ENCODE measurements at places on chromosomes 16 and 17.

GRCh38 chr17:38742411-38743308, 5.5 kb downstream of the PCGF2 start:
- DNase-seq = no peak

DNA sequence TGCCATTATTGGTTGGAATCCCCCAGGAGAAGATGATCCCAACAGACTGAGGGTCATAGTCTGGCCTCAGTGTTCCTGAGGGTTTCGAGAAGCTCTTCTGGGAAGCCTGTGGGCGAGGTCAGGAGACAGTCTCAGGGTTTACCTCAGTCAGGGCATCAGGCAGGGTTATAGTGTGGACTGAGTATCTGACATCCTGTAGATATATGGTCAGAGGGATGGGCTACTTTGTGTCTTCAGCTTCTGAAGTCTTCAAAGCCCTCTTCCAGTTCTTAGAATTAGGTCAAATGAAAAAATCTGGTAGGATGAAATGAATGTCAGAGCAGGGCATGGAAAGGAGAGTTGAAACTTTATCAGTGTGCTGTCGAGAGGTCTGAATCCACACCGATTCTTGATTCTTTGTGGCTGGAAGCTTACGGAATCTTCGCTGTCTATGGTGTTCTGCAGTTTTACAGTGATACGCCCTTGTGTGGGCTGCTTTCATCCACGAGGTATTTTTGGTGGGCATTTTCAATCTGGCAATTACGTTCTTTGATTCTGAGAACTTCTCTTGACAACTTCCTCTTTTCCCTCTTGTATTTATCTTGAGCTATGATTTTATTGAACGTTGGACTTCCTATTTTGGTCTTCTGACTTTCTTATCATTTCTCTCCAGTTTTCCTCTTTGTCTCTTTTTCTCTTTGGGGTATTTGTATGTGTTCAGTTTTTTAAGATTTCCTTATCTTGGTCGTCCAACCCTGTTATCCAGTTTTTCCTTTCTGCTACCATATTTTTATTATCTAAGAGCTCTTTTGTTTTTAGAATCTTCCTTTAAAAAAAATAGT, 30.4 kb downstream of the BPTF start:
- DNase-seq = no peak

GRCh38 chr17:43853546-43853945, 6.6 kb downstream of the CD300LG start:
- DNase-seq = no peak

DNA sequence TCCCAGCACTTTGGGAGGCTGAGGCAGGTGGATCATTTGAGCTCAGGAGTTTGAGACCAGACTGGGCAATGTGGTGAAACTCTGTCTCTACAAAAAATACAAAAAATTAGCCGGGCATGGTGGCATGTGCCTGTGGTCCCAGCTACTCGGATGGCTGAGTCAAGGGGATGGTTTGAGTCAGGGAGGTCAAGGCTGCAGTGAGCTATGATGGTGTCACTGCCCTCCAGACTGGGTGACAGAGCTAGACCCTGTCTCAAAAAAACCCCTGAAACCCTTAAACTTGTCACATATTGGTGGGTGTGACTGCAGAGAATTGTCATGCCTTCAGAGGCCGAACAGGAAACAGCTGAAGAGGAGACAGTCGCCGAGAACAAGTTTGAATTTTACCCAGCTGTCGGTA, 13.4 kb downstream of the RPTOR start:
- DNase-seq = no peak

DNA sequence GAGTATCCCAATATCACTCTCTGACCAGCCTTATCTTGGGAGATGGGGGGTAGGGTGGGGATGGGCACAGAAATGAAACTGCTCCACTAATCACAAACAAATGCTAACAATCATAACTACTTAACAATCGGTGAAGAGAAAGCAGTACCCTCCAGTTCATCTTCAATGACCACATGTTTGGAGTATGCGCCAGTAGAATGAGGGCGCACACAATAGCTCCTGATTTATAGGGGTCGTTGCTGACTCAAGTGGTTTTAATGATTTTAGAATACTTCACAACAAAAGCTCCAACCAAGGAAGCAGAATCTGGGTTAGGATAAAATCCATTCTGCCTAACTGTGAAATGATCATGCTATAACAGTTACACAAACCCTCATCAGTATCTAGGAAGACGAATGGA, 184.4 kb downstream of the AATF start:
- DNase-seq = no peak

- no peak for DNase-seq
These were observed 13.3 kb downstream of the PROCA1 start for GRCh38 chr17:28698253-28698941.

DNA sequence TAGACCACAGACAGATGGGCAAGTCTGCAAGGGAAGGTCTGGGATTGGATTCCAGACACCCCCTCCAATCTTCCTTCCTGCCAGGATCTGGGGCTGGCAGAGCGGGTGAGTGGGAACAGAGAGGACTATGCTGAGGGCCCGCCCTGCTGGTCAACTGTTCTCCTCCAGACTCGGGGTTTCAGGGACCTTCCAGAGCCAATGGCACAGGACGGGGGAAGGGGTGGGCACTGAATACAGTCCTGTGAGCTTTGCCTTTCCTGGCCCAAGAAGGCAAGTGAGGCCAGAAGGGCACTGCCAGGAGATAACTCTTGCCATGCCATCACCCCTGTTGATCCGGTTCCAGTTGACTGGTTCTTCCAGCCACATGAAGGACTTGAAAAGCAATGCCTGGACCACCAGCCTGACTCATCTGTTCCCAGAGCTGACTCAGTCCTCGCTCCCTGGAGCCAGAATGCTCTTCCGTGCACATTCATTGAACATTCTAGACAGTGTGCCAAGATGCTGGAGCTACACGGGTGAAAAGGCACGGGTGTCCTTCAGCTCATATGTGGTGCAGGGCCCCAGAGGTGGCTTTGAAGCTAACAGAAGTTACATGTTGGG, 533 bp upstream of the MEFV start:
- DNase-seq = no peak

GRCh38 chr17:57675427-57676387, 69.4 kb downstream of the CCDC182 start:
- DNase-seq = no peak

DNA sequence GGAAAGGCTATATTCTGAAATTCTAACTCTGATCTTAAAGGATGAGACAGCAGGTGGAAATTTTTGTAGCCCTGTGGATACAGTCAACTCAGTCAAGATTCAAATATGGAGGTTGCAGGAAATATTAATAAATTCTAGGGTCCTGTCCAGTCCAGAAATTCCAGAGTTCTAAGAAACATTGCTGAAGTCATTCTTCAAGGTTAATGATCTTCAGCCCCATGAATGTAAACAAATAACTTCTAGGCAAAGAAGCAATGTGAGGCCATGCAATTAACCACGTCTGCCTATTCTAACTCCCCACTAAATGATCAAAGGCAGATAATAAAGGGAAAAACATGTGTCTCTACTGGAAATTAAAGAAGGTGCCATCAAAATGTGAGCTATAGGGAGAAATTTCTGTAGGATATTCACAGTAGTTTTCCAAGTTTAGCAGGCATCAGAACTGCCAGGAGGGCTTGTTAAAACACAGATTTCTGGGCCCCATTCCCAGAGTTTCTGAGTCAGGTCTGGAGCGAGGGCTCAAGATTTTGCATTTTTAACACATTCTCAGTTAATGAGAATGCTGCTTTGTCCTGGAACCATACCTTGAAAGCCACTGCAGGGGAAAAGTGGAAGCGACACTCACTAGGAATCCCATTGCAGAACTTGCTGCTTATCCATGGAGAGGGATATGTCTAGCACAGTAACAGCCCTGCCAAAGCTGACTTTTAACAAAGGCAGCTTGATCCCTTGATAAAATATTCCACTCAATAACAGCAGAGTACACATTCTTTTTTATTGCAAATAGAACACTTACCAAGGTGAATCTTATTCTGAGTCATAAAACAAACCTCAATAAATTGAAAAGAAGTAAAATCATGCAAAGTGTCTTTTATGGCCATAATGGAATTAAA, 61.8 kb downstream of the DNAH3 start:
- no peak for DNase-seq

- DNase-seq = no peak
These were observed 39.8 kb downstream of the HSBP1 start for GRCh38 chr16:83847371-83848225.

DNA sequence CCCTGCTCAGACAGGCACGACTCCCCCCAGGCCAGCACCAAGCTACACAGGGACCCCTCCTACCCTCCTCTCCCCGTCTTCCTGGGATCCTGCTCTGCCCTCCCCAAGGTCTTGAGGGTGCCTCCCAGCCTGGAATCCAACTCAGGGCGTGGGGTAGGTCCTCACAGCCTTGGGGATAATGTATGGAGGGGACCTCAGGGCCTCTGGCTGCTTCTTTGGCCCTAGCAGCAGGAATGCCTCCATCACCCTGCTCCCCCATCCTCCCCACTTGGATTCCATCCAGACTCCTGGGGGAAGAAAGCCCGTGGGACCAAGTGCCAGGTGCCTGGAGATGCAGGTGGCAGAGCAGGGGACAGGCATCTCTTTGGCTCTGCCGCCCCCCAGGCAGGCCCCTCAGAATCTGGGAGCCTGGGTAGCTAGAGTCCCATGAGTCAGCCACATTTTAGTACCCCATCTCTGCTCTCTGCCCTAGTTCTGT, 10.7 kb upstream of the STAC2 start:
- no peak for DNase-seq

DNA sequence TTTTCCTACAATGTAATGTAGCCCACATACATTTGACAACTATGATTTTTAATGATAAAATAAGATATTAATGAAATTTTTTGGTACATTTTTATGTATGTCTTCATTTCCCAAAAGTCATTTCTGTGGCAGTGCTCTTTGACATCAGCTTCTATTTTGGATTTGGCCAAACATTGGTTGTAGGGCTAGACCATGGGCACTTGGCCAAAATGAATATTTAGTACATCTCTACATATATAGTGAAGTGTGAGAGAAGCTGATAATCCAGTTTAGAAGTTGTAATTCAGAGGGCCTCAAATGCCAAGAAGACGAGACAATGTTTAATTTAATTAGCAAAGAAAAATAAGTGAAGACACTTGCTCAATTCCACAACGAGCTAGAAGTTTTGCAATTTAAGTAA, 724.9 kb upstream of the SOX9 start:
- DNase-seq = no peak

- DNase-seq = no peak
These were observed 6.6 kb upstream of the PIK3R6 start for GRCh38 chr17:8873801-8874715.

DNA sequence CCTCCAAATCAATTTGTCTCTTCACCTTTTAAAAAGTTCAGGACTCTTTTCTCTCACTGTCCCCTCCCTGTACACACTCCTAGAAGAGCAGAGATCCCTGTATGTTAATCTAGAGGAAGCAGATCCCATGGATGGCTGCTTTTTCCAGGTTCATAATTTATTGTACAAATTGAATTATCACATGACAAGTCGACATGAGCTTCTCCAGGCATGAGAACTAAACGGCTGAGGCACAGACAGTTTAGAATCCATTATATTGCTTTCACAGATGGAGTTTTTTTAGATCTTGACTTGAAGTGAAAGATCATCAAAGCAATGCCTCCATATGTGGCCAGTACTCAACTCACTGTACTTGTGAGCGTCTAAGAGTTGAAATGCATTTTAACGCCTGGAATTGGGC, 47.9 kb downstream of the RGS9 start:
- no peak for DNase-seq

- no peak for DNase-seq
These were observed 101.2 kb downstream of the SSH2 start for GRCh38 chr17:29828676-29829284.

GRCh38 chr16:53434377-53435065, at the start of gene RBL2:
Gene RBL2 (plus strand): TSS chr16:53434471. CDS start chr16:53434557, 86 bp downstream.
- DNase-seq = peak; percentile 60

GRCh38 chr16:56613706-56614105, 5.3 kb downstream of the MT2A start:
- DNase-seq = no peak

GRCh38 chr16:88458039-88458772, 5.1 kb downstream of the ZFPM1 start:
- DNase-seq = no peak

GRCh38 chr17:79326814-79327213, 252.2 kb downstream of the ENGASE start:
- no peak for DNase-seq

GRCh38 chr16:10878328-10878643, 1.3 kb downstream of the CIITA start:
- no peak for DNase-seq

DNA sequence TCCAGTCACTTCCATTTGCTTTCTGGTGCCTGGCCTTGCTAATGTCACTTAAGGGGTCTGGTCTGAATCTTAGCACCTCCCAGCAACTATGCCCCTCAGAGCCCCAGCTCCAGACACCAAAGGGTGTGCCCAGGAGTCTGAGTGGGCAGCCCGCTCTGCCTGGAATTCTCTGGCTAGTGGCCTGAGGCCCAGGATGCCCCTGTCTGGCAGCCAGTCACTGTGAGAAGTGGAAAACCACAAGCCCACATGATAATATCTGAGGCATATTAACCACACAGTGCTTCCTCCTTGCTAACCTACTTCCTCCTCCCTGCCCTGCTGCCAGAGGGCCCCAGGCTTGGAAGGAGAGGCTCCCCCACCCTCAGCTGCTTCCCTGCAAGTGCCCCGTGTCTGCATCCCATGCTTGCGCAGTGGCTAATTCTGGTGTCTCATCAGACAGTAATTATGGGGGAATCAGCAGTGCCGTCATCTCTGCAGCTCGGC, 14.0 kb downstream of the SRCIN1 start:
- DNase-seq = no peak

- DNase-seq = no peak
These were observed 1.5 kb upstream of the GSE1 start for GRCh38 chr16:85611444-85612190.

DNA sequence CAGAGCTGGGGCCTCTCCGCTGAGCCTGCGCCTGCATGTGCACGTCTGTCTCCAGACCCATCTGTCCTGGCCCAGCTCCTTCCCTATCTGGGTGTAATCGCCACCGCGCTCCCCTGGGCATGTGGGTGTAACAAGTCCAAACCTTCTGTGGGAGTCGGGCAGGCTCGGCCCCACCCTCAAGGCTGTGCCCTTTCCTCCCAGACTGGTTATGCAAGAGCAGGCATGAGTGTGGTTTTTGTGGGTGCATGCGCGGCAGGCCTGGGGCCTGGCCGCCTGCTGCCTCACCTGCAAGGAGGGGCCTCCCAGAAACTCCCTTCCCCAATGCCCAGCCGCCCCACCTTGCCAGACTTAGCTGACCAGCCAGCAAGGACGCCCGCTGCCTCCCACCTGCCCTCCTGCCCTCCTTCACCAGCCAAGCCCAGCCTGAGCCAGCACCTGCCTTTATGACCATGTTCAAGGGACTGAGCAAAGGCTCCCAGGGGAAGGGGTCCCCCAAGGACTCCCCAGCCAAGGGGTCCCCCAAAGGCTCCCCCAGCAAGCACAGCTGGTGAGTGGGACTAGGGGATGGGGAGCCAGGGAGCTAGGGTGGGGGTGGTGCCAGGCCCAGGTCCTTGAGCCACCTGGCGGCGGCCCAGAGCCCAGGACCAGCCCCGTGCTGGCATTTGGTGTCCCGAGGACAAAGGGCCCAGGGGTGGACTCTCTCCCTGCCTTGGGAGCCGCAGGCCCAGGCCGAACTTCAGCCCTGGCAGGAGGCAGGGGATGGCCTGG, at the start of gene EVPLL:
TSS of gene EVPLL (plus strand) at position 342 of the 768 bp plus-strand sequence. CDS start 3,160 bp downstream, outside the sequence.
- DNase-seq = no peak
